ENCODE measurements at places on chromosomes 13 and 19.

- no peak for DNase-seq
These were observed at the start of gene TTC9B for GRCh38 chr19:40217934-40218890. Gene TTC9B (minus strand): TSS chr19:40218384. CDS start chr19:40218381, 3 bp downstream.

GRCh38 chr13:95893861-95894260, 159.3 kb downstream of the UGGT2 start:
- DNase-seq: no peak

- DNase-seq: no peak
These were observed 6.0 kb upstream of the SIGLEC12 start for GRCh38 chr19:51507640-51508058.

DNA sequence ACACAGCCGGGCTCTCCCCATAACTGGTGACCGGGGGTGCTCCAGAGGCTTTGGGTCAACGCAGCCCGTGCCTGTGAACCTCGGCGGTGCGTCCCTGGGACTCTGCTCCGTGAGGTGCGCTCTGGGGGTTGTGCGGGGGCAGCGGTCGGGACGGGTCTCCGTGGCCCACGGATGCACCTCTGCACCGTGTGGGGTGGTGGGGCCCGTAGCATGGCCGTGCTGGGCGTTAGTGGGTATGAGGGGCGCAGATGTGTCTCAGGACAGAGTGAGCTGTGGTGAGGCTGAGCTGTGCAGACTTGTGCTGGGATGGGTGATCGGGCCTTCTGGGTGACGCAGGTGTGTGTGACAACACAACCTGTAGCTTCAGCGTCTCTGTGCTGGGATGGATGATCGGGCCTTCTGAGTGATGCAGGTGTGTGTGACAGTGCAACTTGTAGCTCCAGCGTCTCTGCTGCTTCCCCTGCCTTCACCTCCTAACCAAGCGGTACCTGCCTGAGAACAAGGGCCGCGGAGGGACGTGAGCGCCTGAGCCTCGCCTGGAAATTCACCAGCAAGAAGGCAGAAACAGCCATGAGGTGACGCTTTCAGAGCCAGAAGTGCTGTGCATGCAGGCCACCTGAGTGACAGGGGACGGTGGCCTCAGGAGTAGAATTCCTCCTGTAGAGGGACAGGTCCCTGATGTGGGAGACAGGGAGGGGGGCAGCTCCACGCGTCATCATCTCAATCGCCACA, 599 bp downstream of the ZNF331 start:
- DNase-seq: no peak

DNA sequence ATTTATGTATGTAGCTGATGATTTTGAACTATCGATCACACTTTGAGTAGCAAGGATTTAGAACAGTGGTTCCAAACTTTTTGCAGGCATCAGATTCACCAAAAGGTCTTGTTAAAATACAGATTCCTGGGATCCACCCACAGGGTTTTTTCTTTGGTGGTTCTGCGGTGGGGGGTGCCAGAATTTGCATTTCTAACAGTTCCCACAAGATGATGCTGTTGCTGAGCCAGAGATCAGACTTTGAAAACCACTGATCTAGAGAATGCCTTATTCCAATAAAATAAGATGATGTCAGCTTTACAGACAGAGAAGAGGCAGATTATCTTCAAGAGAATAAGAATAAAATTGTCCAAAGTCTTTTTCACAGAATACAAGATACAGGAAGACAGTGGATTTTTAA, 80.9 kb upstream of the SHISA2 start:
- peak; percentile 18 for DNase-seq

- DNase-seq: no peak
These were observed 11.3 kb downstream of the KHSRP start for GRCh38 chr19:6413291-6413690.

- DNase-seq: peak; percentile 97
These were observed 40.6 kb downstream of the COL4A2 start for GRCh38 chr13:110347535-110348308.

DNA sequence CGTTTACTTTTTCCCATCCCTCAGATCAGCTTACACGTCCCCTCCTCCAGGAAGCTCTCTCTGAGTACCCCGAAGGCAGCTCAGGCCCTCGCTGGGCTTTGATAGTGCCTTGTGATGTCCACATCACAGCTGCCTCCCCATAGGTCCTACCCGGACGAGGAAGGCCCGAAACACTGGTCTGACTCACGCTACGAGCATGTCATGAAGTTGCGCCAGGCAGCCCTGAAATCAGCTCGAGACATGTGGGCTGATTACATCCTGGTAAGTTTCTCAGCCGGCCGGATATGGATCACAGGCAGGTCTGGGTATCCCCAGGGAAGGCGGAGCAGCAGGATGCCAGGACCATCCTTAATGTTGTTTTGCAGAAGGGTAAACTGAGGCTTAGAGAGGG, 4.8 kb downstream of the COLGALT1 start:
- DNase-seq: peak; percentile 96

DNA sequence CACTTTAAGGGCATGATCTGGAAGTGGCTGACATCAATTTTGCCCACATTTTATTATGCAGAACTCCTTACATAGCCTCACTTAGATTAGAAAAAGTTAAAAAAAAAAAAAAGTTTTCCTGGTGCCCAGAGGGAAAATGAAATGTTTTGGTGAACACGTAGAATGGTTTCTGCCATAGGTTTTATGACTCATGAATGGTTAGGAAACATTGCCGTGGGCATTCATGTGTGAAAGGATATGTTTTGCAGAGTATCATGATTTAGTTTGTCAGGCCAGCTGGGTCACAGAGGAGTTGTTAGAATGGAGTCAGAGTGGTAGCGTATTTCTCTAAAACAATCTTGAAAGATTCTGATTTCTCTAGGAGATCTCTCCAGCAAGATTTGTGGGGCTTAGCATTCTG, 133.8 kb downstream of the MRPL57 start:
- peak; percentile 68 for DNase-seq
